ENCODE measurements at places on chromosomes 2 and 18.

GRCh38 chr2:224126003-224126402 is 86.9 kb upstream of the SERPINE2 start:
- DNase-seq = no peak

GRCh38 chr2:30410217-30410616 is 36.8 kb upstream of the LCLAT1 start:
- DNase-seq = no peak

DNA sequence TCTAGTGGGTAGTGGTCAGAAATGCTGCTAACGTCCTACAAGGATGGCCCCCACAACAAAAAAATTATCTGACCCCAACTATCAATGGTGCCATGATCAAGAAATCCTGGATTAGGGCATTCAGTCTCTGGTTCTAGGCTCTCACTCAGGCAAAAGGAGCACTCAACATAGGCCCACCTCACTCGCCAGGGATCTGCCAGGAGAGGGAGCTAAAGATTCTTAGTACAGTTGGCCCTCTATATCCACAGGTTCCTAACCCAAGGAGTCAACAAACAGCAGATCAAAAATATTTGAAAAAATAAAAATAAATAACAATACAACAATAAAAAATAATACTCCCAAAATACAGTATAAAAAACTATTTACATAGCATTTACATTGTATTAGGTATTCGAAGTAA is 10.0 kb downstream of the SLC4A5 start:
- DNase-seq = no peak

DNA sequence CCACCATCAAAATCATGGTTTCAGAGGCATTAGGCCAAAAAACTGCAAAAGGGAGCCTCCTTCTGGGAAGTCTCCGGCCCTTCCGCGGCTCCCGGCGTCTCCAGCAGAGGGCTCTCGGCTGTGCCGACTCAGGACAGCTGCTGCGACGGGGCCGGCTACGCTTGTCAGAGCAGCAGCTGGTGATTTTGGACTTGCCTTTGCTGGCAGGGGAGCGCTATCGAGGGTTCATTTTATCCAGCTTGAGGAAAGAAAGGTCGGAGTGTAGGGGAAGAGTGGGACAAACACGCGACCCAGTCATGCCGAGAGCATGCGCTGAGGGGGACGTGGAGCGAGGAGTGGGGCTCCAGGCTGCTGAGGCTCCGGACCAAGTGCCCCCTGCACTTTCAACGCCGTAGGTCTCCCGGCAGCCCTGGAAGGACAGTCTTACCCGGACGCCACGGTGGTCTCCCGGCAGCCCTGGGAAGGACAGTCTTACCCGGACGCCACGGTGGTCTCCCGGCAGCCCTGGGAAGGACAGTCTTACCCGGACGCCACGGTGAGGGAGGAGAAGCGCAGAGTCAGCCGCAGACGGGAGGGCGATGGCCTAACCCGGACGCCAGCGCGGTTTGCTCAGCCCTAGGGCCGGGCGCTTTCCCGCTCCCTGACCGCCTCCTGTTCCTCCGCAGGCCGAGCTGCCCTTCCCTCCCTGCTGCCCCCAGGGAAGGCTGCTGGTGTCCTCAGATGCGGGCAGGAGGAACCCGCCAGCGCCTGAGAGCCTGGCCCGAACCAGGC is 21.7 kb downstream of the DDX18 start:
- DNase-seq = peak; percentile 23

DNA sequence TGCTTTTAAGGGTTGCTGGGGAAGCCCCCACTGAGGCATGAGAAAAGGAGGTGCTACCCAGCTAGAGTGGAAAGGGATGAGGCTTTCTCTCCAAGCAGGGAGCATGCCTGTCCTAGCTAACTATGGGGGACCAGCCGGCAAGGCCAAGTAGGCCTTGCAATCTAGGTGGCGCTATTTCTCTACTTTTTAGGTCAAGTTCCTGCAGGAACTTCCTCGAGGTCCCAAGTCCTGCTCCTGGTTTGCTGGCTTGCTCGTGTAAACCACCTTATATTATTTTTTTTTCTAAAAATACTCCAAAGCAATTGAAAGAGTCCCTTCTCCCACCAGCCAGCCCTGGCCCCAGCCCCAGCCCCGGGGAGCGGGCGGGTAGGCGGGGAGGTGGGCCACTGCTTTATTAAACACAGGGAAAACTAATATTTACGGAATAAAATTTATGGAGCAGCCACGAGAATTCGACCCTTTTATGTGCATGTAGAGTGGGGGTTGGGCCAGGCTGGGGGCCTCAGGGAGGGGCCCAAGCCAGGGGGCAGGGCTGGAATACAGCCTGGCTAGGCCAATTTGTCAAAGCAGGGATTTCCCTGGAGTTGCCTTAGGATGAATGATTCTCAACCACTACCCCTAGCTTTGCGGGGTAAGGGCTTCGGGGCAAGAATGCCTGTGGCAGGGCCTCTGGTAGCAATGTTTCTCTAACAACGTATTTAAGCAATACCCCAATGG is 12.8 kb upstream of the IHH start:
- DNase-seq = no peak

GRCh38 chr2:19362755-19363473 is 4.5 kb upstream of the OSR1 start:
- no peak for DNase-seq

DNA sequence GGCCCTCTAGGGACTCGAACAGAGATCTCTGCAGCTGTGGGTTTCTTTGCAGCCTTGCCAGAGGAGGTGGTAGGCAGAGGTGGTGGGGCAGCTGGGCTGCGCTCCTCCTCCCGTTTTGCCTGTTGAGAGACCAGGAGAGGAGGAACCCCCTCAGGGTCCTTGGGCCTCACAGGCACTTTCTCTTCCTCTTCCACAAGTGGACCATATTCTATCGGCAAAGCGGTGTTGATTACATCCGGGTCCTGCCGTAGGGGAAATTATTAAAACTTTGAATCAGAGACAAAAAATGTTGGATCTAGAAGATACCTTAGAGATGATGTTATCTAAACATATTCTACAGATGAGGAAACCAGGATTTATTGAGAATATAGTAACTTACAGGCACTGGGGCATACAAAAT is 78.5 kb downstream of the CLIP4 start:
- DNase-seq = no peak

- DNase-seq = no peak
Measured at GRCh38 chr2:85396531-85397470, 13.4 kb downstream of the CAPG start.

GRCh38 chr18:9902832-9903231 is 11.0 kb upstream of the VAPA start:
- DNase-seq = no peak

DNA sequence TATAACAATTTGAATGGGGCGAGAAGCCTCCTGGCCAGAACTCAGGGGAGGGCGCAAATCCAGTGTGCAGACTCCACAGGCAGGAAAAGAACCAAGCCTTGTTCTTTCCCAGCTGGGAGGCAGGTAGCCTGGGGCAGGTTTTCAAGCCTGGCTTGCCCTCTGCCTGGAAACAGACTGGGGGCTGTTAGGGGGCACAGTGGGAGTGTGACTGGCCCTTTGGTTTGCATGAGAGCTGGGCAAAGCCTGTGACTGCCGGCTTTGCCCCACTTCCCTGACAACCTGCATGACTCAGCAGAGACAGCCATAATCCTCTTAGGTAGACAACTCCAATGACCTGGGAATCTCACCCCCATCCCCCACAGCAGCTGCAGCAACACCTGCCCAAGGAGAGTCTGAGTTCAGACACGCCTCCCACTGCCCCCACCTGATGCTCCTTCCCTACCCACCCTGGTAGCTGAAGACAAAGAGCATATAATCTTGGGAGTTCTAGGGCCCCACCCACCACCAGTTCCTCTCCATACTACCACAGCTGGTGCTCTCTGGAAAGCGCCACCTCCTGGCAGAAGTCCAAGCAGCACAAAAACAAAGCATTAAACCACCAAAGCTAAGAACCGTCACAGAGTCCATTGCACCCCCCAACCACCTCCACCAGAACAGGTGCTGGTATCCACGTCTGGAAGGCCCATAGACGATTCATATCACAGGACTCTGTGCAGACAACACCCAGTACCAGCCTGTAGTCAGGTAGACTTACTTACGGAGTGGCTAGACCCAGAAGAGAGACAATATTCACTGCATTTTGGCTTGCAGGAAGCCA is 402.5 kb downstream of the STK39 start:
- DNase-seq = no peak

- peak; percentile 10 for DNase-seq
Measured at GRCh38 chr18:21599585-21600525, 649 bp downstream of the ESCO1 start.

DNA sequence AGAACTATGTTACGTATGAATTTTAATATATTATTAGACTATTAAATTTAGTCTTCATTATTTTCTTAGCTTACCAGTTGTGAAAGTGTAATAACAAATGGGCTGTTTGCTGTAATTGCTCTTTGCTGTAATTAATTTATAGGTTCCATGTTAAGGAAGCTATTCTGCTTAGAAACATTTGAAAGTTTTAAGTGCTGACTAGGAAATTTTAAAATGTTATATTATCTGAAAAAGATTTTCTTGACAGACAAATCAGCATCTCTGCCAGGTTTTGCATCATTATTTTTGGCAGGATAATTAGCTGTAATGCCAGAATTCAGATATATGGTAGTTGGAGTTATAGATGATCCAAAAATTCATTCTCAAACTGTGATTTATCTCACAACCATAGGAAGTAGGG is 42.2 kb downstream of the OTX1 start:
- DNase-seq = no peak

GRCh38 chr18:57207124-57207916 is 60.4 kb downstream of the BOD1L2 start:
- DNase-seq = no peak

DNA sequence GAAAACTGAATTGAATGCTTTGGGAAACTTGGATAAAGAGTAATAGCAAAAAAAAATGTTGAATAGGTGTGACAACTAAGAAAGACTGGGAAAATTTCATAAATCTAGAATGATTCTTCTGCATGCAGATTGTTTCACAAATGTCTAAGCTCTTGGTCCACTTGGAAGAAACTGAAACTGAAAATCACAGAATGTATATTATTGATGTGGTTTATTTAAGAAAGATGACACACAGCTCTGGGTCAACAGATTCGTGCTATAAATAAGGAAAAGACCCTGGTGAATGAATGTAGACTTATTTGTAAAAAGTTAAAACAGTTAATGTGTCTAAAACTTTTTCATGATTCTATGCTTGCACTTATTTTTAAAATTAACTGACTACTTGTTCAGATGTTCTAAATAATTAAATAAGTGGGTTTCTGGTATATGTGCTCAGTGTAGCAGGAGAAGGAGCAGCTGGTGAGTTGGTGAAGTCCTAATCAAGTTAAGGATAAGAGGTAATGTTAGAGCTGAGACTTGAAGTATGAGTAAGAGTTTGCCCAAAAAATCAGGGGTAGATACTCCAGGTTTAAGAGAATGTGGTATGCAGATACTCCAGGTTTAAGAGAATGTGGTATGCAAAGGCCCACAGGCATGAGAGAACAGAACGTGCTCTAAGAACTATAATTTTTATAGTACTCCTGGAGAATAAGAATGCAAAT is 24.5 kb downstream of the UGP2 start:
- DNase-seq = no peak

DNA sequence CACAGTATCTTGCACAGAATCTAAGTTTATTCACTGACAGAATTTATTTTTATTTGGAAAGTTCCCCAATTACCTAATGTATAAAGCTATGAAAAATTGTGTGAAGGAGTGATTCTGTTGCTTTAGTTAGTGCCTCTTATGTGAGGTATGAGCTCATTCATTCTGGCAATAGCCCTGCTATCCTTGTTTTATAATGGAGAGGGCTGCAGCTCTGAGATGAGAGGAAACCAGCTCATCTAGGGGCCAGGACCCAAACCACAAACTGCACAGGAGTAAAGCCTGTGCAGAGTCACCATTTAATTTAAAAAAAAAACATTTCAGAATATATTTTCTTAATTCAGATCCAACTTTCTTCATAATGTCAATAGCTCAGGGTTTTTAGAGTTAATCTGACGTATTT is 383.0 kb downstream of the TMEM182 start:
- no peak for DNase-seq

- DNase-seq = no peak
Measured at GRCh38 chr2:216424274-216424673, 12.0 kb downstream of the SMARCAL1 start.

DNA sequence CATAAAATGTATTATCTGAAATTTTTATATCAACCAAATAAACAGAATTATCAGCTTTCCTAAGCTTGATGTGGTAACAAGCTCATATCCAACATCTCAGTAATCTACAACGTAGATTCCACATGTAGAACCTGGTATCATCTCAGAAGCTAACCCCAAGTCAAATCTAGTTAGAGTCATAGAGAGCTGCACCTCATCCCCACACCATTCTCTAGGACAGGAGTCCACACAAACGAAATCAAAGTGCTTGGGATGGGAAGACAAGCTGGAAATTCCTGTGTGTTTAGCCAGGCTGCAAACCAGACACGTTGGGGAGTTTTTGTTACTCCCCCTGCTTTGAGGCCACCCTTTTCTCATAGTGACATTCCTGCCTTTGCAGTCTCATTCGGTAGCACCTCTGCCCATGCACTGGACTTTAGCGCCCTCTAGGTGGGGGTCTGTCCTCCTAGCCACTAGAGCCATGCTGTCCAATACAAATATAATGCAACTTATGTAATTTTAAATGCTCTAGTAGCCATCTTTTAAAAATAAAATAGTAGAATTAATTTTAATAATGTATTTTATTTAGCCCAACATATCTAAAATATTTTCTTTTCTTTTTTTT is 28.1 kb upstream of the SATB2 start:
- no peak for DNase-seq

GRCh38 chr2:96470109-96470508 is 35.0 kb downstream of the NEURL3 start:
- no peak for DNase-seq

DNA sequence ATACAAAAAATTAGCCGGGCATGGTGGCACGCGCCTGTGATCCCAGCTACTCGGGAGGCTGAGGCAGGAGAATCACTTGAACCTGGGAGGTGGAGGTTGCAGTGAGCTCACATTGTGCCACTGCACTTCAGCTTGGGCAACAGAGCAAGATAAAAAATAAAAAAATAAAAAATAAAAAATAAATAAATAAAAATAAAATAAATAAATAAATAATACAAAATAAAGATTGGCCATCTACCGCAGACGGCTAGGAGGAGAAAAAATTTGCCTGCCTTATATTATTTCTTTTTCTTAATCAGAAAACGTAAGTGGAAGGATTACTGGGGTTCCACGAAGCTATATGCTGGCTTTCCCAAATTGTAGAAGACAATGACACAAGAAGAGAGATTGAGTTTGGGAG is 229.7 kb downstream of the EPHA4 start:
- DNase-seq = no peak

DNA sequence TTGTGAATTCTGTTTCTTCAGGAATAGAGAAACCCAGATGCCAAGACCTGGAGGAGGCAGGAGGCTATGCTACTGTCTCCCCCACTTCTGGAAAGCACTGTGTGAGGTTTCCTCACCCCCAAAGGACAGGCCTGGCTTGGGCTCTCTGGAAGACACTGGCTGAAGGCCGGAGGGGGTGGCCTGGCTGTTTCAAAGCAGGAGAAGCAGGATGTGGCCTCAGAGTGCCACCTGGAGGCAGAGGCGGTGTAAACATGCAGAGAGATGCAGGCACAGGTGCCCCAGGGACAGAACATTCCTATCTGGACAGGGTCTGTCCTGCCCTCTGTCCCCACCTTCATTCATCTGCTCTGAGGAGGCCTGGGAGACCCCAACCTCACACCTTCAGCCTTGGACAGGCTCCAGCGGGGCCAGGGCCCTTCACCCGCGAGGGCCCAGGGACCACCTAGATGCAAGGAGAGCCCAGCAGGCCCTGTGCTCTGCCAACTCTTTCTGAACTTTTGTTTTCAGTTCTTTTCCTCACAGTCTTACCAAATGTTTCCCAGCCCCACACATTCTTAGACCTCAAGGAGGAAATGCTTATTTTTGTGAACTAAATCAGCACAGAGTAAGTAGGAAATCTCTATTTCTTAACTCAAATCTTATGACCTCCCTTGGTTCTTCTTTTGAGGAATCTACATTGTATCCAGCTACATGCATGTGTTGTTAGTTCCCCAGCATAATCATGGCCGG is 79.2 kb downstream of the LONRF2 start:
- no peak for DNase-seq
